Fibroblast of skin of scalp (primary cell): ENCODE measurements at places on chromosomes 1 and 21.

DNA sequence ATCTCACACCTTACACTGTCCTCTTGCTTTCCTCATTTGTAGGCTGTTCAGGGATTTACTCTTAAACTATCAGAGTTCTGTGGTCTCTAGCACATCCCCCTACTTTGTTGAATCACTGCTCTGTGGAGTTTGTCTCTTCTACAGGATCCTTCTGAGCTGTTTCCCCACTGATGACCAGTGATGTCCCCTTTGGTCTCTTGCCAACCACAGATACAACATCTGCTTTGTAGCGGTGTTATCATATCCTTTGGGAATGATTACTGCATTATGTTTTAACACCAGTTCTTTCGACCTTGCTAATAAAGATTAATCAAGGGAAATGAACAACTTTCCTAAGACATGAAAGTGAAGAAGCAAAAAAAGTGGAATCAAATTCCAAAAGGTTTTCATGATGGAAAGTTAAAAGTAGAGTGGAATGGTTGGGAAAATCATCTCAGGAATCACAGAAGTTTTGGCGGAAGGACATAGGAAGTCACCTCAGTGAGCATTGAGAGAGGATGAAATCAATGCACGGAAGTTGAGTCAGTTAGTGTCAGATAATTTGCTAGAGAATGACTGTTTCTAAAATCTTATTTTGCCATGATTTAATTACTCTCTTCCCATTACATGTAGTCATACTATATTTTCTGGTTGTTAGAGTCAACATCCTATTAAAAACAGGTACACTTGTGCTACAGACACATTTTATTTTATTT, 11.2 kb downstream of the OR10K2 start:
- no peak for DNase-seq

DNA sequence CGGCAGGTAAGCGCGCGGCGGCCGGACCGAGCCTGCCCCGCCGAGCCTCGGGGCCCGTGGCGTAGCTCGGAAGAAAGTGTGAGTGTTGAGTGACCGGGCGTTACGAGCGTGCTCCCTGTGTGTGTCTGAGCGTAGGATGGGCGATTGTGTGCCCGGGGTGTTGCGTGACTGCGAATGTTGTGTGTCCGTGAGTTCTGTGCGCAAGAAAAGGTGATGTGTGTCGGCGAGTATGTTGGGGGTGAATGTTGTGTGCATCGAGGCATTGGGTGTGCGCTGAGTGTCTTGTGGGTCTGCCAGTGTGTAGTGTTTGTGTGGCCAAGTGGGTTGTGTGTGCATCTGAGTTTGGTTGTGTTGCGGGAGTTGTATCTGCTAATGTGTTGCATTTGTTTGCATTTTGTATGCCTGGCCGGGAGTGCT, 398 bp downstream of the PTPRU start:
- no peak for DNase-seq

- no peak for DNase-seq
Measured at GRCh38 chr1:154502744-154503115, 518 bp upstream of the SHE start.

DNA sequence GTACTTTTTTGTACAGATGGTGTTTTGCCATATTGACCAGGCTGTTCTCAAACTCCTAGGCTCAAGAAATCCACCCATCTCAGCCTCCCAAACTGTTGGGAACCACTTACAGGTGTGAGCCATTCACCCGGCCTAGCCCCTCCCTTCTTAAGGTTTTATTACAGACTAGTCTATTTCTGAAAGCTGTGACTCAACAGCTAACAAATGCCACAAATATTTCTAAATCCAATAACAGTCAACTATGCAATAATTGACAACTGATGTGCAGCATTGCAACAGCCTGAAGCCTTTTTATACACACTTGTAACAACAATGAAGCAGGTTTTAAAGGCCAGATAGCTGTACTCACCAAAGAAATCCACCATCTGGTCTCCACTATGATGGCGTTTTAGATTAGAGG, 51.4 kb downstream of the GRIK1 start:
- peak; percentile 62 for DNase-seq

DNA sequence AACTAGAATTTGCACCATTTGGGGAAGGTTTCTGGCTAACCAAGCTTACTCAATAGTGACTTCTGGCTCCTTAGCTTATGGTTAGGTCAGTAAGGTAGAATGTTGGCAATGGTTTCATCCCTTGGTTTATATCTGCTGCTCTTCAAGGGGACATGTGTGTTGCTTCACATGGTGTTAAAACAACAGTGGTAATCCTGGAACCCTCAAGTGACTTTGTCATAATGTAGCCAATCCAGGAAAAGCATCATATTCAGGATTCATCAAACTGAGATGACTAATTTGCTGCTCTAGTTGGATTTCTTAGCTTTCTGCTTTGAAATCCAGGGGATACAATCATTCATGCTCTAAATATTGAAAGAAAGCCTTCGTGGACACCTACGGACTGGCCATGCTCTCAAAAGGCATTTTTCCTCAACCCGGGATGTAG, 108.7 kb downstream of the RGL1 start:
- DNase-seq: peak; percentile 29
